ENCODE measurements at places on chromosomes 2 and 18. TPM values are rescaled to one million over a fixed set of nuclear protein-coding genes. Genes with fewer than 3 reads are reported as not detected.

ACMSD gene
- polyA plus RNA-seq: not detected

SLC40A1 gene
- polyA plus RNA-seq: 2.1 TPM

AQP12B gene
- polyA plus RNA-seq: not detected

MYO7B gene
- polyA plus RNA-seq: 0.06 TPM

PXDN gene
- polyA plus RNA-seq: 146 TPM

VWA3B gene
- polyA plus RNA-seq: not detected

PTH2R gene
- 4.0 TPM for polyA plus RNA-seq

CNDP1 gene
- polyA plus RNA-seq: not detected

INO80B gene
- 41.7 TPM for polyA plus RNA-seq

CDKL4 gene
- polyA plus RNA-seq: 0.60 TPM

RSAD2 gene
- 0.35 TPM for polyA plus RNA-seq

CCDC178 gene
- not detected for polyA plus RNA-seq

NIF3L1 gene
- 52.4 TPM for polyA plus RNA-seq

MMADHC gene
- 40.4 TPM for polyA plus RNA-seq

CSRNP3 gene
- polyA plus RNA-seq: 2.4 TPM

GAREM2 gene
- 1.5 TPM for polyA plus RNA-seq

CDH2 gene
- 186 TPM for polyA plus RNA-seq

DYTN gene
- polyA plus RNA-seq: not detected

CELF4 gene
- polyA plus RNA-seq: 0.26 TPM

ANKRD62 gene
- not detected for polyA plus RNA-seq

ANKRD44 gene
- 12.5 TPM for polyA plus RNA-seq

RAB12 gene
- 11.0 TPM for polyA plus RNA-seq

MYOM1 gene
- polyA plus RNA-seq: 0.08 TPM

IFIH1 gene
- polyA plus RNA-seq: 0.84 TPM

NOSTRIN gene
- not detected for polyA plus RNA-seq

TMEM178A gene
- 0.60 TPM for polyA plus RNA-seq

MROH2A gene
- 0.02 TPM for polyA plus RNA-seq

RGPD4 gene
- 0.02 TPM for polyA plus RNA-seq

G6PC2 gene
- polyA plus RNA-seq: not detected

PAX8 gene
- polyA plus RNA-seq: 0.08 TPM

IL18R1 gene
- polyA plus RNA-seq: 0.11 TPM

NFATC1 gene
- 0.02 TPM for polyA plus RNA-seq

KCNS3 gene
- 0.05 TPM for polyA plus RNA-seq

CDC42EP3 gene
- polyA plus RNA-seq: 105 TPM

GYPC gene
- not detected for polyA plus RNA-seq

SLC19A3 gene
- polyA plus RNA-seq: 0.02 TPM

EML4 gene
- polyA plus RNA-seq: 35.0 TPM

SPDYA gene
- not detected for polyA plus RNA-seq

REG3A gene
- polyA plus RNA-seq: not detected

RHBDD1 gene
- 10.8 TPM for polyA plus RNA-seq

PMAIP1 gene
- polyA plus RNA-seq: 76.9 TPM

CTLA4 gene
- polyA plus RNA-seq: not detected

LGALSL gene
- polyA plus RNA-seq: 6.5 TPM

CAPN10 gene
- polyA plus RNA-seq: 28.1 TPM

MDH1B gene
- polyA plus RNA-seq: 1.7 TPM

VIL1 gene
- polyA plus RNA-seq: under 0.01 TPM

All from SK-N-SH (cell line).